ENCODE measurements at places on chromosomes 12 and 14. TPM values are rescaled to one million over a fixed set of nuclear protein-coding genes. Genes with fewer than 3 reads are reported as not detected.

- DNase-seq, result no peak
Measured at GRCh38 chr12:43111608-43112007, 440.4 kb downstream of the ADAMTS20 start.

SPRYD3 gene
- 28.5 TPM for total RNA-seq

- DNase-seq, result no peak
Measured at GRCh38 chr14:28298156-28298555, 468.4 kb upstream of the FOXG1 start.

- peak; percentile 61 for DNase-seq
Measured at GRCh38 chr12:55072083-55072482, 52.3 kb downstream of the NEUROD4 start.

ABHD4 gene
- 39.3 TPM for total RNA-seq

- no peak for DNase-seq
Measured at GRCh38 chr14:22650046-22650739, 6.0 kb upstream of the OR6J1 start.

Data from NCI-H460 (cell line).